ENCODE measurements at places on chromosomes 7 and 10.

- DNase-seq = no peak
These were observed 7.6 kb downstream of the ZNF316 start for GRCh38 chr7:6644728-6645127.

- DNase-seq = no peak
These were observed 113.4 kb upstream of the SHH start for GRCh38 chr7:155925682-155926081.

DNA sequence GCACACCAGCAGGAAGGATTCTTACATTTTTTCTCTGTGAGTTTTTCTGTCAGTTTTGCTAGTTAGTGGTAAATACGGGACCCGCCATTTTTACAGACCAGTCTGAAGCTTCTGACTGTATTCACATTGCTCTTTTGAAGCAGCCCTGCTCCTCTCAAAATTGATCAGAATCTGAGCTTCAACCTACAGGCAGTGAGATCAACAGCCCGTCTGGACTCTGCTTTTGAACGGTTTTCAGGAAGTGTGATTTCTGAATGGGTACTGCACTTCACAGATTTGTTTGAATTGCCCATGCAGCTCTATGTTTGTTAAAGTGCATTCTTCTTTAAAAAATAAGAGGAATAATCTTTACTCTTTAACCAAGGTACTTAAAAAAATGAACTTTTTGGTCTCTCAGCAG, 8.9 kb downstream of the PURB start:
- no peak for DNase-seq

DNA sequence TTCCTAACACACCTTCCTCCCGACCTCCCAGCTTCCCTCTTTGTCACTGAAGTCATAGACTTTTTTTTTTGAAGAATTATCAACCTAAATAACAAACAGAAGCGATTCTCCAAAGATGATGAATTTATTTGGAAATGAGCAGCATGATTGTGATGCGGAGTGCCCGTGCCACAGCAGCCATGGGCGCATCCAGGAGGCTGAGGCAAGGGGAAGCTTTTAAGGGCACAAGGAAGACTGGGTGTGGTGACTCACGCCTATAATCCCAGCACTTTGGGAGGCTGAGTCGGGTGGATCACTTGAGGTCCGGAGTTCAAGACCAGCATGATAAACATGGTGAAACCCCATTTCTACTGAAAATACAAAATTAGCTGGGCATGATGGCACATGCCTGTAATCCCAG, 16.2 kb upstream of the GIMAP8 start:
- no peak for DNase-seq

DNA sequence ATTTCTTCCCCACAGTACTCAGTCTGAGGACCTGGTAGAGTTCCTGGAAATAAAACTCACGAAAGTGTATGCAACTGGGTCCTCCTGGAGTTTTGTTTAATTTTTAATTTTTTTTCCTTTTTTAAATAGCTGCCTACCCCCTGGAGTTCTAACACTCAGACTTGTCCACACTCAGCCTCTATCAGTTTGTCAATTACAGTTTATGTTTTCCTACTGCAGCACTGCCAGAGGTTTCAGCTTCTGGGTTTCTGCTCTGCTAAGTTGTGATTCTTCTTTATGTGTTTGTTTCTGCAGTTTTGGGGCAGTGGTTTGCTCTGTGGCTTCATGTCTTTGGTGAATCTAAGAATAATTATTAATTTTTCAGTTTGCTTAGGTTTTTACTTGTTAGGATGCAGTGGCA, 59.2 kb downstream of the TBC1D12 start:
- DNase-seq = no peak

DNA sequence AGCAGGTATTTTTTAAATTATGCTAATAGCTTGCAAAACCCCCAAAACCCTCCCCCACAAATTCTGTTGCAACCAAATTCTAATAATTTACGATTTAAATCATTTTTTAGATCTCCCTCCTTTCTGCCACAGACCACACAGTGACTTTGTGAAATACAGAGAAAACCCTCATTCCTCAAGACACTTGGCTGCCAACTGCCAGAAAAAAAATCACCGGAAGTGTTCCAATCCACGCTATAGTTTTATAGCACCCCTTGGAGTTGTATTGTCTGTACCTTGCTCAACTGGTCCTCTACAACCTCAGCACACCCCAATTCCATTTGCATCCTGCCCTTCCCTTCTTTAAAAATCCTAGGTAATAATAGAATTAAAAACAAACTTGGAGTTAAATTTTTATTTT, 560.1 kb downstream of the PARD3 start:
- DNase-seq = no peak

DNA sequence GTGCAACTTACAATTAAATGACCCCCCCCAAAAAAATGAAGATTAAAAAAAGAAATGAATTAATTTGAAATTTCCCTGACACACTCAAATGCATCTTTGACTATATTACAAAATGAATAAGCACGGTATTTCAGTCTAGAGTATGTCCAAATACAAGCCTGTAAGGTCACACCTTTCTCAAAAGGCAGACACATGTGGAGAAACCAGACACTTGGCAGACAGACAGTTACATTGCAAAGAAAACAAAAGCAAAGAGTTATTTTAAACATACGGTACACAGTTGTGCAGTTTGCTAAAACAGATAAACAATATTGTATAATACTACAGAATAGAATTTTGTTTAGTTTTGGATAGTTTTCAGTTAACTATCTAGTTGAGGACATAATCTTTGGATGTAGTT, 153.0 kb downstream of the ATE1 start:
- no peak for DNase-seq

GRCh38 chr10:72041491-72041890, 46.9 kb downstream of the SPOCK2 start:
- no peak for DNase-seq
